ENCODE measurements at places on chromosomes 4 and X.

DNA sequence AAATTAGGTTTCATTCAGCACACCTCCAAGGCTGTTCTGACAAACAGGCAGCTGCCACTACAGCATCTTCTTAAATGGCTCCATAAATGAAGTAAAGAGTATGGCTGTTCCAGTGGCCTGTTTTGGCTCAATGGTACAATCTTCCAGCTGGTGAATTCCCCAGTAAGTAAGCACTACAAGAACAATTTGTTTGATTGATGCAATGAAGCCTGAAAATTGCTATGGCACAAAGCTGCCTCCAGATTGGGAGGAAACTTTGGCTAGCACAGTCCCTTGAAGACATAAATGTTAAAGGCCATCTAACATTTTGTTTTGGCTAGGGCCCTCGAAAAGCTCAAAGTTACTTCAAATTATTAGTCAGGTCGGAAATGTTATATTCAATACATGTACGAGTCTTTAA lies 47.5 kb downstream of the FGF13 start:
- DNase-seq: no peak

DNA sequence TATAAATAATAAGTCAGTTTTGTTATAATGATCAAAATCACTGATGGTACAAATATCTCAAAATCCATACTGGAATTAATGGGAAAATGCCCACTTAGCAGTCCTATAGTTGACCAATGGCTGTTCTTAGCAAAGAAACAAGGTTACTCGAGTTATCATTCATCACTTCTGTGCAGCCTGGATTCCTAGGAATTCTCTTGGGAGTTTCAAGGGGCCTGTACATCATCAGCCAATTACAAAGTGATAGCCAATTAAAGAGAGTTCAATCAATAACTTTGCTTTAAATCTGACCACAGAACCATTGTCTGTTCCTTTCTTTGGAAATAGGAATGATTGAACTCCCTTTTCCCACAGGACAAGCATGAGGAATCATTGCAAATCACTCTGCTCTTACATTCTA lies 205.5 kb downstream of the PCDH19 start:
- no peak for DNase-seq

- no peak for DNase-seq
These were observed 59.4 kb upstream of the HELT start for GRCh38 chr4:184958923-184959210.

DNA sequence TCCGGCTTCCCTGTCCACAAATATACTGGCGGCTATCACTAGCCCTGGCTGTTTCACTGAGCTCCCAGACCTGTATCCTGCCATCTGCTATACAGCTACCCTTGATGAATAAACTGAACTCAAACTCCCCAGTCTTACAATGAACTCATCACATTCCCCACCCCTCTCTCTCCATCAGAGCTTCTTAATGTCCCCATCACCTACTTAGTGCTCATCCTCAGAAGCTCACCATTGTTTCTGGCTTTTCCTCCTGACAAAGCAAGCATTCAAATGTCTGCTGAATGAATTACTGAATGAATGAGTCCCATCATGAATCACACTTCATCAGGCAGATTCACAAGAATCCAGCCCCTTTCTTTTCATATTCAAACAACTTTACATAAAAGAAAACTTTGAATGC lies 5.7 kb upstream of the DGAT2L6 start:
- DNase-seq: no peak

GRCh38 chr4:155809835-155810234 lies 51.0 kb downstream of the GUCY1B1 start:
- peak; percentile 52 for DNase-seq

- no peak for DNase-seq
These were observed 123.3 kb downstream of the ARHGEF9 start for GRCh38 chrX:63661676-63662075.

GRCh38 chrX:12065251-12065650 lies 73.0 kb upstream of the FRMPD4 start:
- no peak for DNase-seq

GRCh38 chr4:10671366-10671765 lies 13.2 kb downstream of the CLNK start:
- DNase-seq: no peak

GRCh38 chr4:79831119-79831528 lies 241.9 kb downstream of the ANTXR2 start:
- DNase-seq: no peak

- no peak for DNase-seq
These were observed 19.1 kb downstream of the MFAP3L start for GRCh38 chr4:170007113-170007512.

- no peak for DNase-seq
These were observed 106.7 kb downstream of the VSIG4 start for GRCh38 chrX:65933085-65933589.

DNA sequence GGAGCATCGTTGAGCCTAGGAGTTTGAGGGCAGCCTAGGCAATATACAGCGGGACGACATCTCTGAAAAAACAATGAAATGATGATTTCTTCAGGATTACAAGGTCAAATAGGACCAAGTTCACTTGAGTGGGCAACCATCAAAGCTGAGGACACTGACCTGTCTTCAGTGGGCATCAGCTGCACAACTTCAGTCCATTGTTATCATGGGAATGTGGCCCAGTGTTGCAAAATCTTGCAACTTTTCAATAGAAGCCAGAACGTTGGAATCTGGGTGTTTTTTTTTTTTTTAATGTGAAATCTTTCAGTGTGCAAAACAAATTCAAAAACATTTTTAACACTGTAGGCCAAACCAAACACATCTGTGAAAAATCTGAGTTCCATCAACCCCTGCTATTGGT lies 155.4 kb upstream of the PLAC1 start:
- no peak for DNase-seq

GRCh38 chr4:105946771-105947170 lies 51.5 kb downstream of the NPNT start:
- no peak for DNase-seq

GRCh38 chr4:12861422-12861821 lies 622.7 kb downstream of the RAB28 start:
- DNase-seq: no peak

All from right lung (tissue), 10 donors.